ENCODE measurements at places on chromosomes 3 and 15.

DNA sequence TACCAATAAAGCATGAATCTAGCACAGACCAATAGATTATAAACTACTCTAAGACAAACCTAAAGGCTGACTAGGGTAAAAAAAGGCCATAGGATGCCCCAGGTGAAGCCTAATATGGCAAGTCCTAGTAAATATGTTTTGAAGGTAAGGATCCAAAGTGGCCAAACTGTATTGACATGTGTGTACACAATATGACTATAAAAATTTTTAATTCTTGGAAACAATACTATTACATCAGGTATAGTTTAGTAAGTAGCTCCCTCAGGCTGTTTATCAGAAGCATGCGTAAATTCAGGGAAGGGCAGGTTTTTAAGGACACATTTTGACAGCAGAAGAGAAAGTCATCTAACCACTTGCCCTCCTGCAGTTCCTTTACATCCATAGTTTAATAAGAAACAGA, 18.8 kb downstream of the GNB4 start:
- DNase-seq = no peak

GRCh38 chr3:61646851-61647525, 85.6 kb downstream of the PTPRG start:
- DNase-seq = no peak

DNA sequence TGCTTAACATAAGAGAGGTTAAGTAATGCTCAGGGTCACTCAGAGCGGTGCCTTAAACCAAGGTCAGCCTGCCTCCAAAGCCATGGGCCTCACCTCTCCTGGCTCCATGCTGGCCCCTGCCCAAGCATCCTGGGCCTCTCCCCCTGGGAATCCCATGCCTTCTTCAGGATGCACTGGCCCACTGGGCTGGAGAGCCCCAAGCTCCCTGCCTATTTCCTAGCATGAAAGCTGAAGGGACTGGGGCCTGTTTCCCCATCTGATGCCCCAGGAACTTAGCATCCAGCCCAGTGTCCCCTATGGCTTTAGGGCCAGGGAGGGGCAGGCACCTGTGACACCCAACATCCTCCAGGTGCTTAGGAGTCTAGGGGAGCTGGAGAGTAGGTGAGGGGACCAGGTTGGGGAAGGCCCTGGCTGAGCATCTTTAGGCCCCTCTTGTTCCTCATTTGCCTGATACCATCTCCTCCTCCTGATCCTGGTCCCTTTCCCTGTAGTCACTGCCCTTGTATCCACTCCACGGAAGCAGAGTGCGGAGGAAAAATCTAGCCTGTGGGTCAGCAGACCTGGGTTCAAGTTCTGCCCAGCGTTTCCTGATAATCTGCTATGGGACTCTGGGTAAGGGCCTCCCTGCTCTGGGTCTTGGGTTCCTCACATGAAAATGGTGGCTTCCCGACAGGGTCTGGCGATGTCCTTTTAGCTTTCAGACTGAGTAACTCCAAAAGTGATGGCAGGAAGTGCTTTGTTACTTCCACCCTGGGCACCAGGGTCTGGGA, 28.6 kb downstream of the EHD4 start:
- no peak for DNase-seq

DNA sequence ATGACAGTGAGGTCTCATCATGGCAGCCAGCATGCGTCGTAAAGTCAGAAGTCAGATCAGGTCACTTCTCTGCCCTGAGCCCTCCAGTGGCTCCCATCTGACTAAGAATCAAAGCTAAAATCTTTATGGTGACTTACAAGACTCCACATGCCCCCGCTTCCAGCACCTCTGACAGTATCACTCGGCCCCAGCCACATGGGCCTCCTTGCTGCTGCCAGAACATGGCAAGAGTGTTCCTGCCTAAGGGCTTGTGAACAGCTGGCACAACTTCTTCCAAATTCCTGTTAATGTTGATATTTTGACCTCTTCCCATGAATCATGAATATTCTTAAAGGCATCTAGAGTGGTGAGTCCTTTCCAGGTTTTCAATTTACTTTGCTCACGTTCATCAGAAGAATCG, 20.5 kb downstream of the POLR2M start:
- DNase-seq = no peak

DNA sequence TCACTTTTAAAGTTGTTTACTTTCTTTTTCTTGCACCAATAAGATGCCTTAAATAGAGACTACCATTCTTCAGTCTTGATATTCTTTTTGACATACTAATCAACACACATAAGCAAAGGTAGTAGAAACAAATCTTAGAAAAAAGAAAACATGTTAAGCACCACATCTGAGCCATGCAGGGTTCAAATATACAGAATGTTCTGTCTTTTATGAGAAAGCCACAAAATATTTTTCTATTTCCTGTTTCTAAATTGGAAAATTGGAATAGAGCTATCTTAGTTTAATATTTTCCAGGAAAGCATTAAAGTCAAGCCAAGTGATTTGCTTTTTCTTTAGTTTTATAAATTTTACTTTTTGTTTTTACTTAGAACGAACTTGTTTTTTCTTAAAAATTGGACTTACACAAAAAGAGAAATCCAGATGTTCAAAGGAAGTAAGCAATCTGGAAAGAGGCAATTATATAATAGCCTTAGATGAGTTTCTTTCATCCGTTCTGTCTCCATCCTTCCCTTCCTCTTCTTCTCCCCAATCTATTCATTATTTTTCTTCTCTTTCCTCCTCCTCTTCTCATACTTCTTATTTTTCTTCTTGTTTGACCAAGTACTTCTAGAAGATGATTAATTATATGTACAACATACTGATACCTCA, 731.7 kb downstream of the SQOR start:
- DNase-seq = no peak

All from inflammatory macrophage treated with lipopolysaccharide for 1 hour (primary cell).